Fibroblast of skin of scalp (primary cell): ENCODE measurements at places on chromosomes 7 and 10.

DNA sequence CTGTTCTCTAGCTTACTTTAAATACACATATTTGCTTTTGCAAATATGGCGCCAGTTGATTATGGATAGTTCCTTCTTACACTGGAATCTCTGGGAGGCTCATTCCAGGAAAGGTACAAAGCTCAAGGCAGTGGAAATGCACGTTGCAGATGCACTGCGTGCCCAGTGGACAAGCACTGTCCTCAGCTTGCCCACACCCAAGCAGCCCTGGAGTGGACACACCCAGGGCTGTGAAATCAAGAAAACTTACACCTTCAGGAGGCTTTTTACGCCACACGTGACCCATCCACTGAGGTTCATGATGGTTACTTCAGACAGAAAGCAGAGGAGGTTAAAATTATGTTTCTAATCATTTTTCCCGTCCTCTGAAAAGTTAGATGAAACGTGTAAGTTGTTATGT, 248.5 kb downstream of the VTI1A start:
- no peak for DNase-seq

DNA sequence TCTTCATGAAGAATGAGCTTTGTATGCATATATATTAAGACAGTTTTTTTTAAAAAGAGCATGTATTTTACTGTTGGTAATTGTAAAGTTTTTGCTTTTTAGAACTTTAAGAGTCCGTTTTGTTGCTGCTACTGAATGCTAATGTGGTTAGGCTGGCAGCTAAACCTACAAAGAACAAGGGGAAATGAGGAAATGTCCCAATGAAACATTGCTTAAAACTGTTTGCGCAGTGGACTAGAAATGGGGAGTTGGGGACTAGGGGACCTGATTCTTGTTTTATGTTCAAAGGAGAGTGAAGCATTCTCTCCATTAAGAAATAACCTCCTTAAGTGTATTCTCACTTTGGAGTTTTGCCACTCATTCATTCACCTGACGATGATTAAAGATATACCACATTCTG, 5.7 kb downstream of the NRF1 start:
- no peak for DNase-seq

DNA sequence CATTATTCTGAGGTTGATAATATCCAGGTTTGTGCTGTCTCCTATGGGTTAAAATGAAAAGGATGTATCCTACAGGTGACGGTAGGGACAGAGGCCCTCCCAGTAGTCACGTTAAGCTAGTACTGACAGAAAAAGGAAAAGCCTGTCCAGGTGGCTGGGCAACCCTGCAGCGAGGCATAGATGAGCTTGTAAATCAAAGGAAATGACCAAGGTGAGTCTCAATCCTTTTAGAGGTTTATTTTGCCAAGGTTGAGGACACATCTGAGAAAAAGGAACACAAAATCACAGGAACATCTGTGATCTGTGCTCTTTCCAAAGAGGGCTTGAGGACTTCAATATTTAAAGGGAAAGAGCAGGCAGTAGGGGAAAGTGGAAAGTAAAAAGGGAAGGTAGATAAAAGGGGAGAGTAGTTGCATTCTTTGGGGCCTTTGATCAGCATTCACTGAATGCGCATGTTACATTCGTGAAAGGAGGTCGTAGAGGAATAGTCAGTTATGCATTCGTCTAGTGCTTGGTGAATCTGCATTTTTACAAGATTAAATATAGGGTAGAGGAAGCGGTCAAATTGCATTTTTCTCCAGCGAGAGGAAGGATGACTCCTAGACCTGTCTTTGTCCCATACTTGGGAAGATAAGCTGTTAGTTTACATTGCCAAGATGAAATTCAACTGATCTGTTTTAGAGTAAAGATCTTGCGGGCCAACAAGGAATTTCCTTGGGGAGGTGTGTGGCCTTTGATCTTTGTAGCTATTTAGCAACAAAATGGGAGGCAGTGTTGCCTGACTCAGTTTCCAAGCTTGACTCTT, 884 bp upstream of the GSTO1 start:
- no peak for DNase-seq

GRCh38 chr7:157001920-157002818, 8.3 kb downstream of the MNX1 start:
- no peak for DNase-seq

GRCh38 chr7:1242606-1243289, 10.1 kb downstream of the UNCX start:
- DNase-seq: no peak

DNA sequence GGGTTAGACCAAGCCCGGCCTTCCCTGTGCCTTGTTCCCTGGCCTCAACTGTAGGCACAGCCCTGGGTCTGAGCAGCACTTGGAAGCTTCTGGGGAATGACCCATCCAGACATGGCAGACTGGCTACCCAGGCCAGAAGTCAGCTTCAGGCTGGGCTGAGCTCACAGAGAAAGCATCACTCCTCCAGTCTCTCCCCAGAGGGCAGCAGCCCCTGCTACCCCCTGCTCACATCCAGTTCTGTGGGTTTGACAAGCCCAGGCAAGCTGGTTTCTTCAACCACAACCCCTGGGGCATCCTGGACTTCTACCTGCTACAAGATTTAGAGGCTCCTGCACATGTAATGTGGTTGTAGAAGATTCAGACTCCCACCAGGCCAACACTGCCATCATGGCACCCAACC, 9.0 kb downstream of the C10orf71 start:
- no peak for DNase-seq

GRCh38 chr10:63504145-63504881, 16.9 kb upstream of the REEP3 start:
- no peak for DNase-seq

DNA sequence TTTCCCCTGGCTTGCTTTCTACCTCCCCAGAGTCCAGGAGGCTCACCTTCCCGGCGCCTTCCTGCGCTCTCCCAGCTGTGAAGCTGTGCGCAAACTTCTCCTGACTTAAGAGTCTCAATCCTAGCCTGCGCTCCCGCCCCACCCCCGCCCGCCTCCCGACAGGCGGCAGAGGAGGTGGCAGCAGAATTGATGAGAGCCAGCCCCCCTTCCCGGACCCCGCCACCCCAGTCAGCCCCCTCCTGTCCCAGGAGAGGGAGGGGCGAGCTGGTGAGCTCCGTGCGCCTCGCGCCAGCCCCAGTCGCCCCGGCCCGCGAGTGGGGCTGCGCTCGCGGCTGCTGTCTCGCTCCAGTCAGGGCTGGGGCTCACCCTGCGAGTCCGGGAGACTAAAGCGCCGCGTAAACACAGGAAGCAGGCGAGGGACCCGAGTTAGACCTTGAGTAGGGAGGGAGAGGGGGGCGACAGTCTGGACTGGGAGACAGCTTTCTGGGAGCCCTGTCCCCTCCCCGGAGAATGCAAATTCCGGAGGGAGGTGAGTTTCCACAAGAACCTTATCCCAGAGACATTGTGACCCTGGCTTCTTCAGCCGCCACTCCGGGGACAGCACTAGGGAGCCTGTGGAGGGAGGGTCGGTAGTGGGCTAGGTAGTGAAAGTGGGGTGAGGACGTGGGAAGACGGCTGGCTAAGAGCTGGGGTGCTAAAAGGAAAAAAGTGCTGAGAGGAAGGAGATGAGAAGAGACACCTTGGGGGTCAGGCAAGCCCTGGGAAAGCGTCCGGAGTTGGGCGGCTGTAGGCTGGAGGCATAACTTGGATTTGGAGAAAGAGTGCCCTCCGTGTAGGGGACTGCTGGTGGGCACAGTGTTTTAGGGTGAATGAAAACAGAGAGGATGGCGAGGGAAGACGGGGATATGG, at the start of gene CALCR:
CALCR (minus strand) TSS at position 79 of the 909 bp plus-strand sequence. CDS start 87,743 bp downstream, outside the sequence.
- DNase-seq: no peak

DNA sequence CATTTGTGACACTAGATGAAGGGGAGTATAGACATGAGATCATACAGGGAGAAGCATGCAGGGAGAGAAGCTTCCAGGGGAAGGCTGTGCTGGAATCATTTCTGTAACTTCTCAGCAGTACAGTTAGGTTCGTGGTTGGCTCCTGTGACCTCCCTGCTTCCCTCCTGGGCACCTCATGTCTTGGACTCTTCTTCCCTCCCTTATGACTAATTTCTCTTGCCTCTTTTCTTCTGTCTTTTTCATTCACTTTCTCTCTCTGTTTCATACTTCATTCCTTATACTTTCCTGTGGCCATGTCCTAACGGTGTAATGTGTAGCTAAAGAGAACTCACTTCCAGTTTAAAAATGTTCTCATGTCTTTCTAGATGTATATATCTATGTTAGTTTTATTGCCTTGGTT, 19.1 kb upstream of the HKDC1 start:
- no peak for DNase-seq

DNA sequence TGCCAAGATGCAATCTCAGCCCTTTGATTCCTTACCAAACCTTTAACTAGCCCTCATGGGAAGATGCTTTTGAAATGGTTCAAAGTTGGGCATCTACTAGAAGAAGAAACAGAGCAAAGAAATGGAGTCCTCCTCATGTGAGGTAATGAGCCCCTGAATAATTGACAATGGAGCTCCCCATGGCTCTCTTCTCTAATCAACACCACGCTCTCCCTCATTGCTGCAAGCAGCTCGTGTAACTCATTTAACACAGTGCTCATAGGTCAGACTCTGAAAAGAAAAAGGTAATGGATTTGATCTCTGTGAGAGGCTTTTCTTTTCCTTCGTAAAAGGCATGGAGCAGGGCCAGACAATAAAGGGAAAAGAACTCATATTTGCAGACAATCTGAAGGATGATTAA, 312.8 kb downstream of the PHTF2 start:
- no peak for DNase-seq

DNA sequence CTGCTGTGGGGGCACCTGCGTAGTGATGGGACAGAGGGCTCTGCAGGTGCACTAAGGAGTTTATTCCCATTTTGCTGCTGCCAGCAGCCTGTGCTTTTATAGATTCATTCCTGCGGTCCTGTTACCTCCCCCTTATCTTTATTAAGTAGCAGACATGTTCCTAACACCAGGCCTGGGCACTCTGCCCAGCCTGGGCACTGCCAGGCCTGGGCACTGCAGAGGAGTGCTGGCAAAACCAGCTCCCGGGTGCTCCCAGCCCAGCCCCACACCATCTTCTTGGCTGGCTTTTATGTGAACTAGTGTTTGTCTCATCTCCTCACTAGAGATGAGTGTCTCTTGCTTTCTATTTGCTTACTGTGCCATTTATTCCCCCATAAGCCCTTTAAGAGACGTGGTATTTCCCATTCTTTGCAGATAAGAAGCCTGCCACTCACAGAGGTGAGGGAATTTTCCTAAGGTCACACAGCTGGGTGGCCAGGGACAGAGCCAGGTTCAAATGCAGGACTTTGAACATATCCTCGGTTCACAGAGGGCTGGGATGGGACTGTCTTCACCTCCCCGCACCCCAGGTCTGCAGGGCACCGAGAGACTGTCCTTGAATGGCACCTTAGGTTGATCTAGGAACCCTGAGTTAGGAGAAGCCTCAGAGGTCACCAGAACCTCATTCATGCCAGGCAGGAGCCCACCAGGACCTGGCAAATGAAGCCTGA, 14.6 kb upstream of the DRGX start:
- no peak for DNase-seq

- no peak for DNase-seq
These were observed 645.0 kb upstream of the GALNT17 start for GRCh38 chr7:70486977-70487376.

DNA sequence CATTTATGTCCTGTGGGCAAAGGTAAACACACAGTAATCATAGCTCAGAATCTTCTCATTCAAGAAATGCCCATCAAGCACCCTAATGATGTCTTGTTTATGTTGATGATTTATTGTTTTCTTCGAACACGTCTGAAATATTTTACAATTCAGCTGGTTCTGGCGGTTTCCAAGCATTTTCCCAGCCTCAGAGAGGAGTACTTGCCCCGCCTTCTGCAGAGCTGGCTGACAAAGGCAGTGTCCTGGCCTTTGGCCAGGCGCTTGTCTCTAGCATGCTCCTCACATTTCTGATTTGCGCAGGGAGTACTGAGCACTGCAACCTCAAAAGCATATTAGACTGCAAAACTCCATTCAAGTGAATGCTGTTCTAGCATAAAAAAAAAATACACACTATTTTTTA, 314.2 kb upstream of the GNAI1 start:
- DNase-seq: peak; percentile 70

DNA sequence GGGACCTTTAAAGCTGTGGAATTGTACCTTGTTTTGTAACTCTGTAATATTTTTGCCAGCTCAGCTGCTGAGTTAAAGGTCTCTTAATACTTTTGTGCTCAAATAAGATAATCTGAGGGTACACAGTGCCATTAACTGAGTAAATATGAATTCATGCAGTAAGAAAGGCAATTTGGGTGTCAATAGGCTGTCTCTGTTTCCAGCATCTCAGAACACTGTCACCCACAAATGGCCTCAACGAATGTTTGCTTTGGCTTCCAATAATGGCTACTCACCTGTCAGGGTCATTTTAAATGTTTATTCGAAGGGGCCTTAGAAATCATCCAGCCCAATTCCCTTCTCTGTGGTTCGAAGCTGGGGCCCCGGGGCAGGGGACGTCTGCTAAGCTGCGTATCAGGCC, 225.4 kb downstream of the ZMYND11 start:
- DNase-seq: no peak

- peak; percentile 39 for DNase-seq
These were observed 704 bp downstream of the ZNRF2 start for GRCh38 chr7:30285067-30285535.
